ENCODE measurements at places on chromosomes 5 and 9.

- DNase-seq = no peak
Observed at GRCh38 chr9:122370869-122371755, at the start of gene PTGS1. PTGS1 (plus strand) TSS chr9:122371024; CDS start chr9:122371085, 61 bp downstream.

DNA sequence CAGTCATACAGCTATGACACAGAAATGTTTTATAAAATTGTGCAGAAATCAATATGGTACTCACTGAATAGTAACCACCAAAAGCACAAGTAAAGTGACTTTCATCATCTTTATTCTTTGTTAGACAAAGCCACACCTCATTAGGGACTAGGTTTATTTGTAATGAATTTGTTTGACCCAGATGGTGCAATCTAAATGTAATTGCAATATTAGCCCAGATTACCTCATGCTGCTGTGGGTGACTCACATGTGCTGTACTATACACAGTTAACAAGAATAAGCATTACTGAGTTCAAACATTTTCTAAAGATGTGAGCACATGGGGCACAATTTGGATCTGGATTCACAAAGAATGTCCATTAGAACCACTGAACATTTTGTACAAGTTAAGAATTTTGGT is 759.3 kb upstream of the TYRP1 start:
- no peak for DNase-seq

GRCh38 chr5:132812781-132813598 is at the start of gene SOWAHA:
SOWAHA (plus strand) TSS chr5:132813302; CDS start chr5:132813622, 320 bp downstream.
- DNase-seq = no peak

- peak; percentile 61 for DNase-seq
Observed at GRCh38 chr5:79020861-79021561, 35.9 kb upstream of the ARSB start.

- no peak for DNase-seq
Observed at GRCh38 chr9:84636436-84636835, 33.1 kb upstream of the NTRK2 start.

DNA sequence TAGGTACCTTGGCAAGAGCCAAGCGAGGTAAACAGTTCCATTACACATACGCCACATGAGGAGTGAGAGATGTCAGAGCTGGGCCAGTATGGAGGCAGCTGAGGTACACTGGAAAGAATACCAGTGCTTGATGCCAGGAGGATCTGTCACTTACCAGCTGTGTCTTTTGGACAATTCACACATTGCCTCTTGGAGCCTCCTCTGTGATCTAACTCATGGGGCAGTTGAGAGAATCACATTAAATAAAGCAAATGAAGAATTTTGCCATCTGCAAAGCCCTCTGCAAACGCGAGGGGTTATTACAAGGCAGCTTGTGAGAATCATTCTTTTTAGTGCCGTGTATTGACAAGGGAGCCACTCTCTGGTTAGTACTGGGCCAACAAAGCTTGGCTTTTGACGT is 429.7 kb upstream of the KLF4 start:
- DNase-seq = no peak

- DNase-seq = no peak
Observed at GRCh38 chr9:93663877-93664548, 87.6 kb downstream of the PHF2 start.

- DNase-seq = no peak
Observed at GRCh38 chr5:30994176-30994575, 199.3 kb upstream of the CDH6 start.

Measured in ACHN (cell line).